ENCODE measurements at places on chromosomes 5 and 9.
A peak's percentile ranks its signal among the peaks of the same experiment; 100 is the strongest.

DNA sequence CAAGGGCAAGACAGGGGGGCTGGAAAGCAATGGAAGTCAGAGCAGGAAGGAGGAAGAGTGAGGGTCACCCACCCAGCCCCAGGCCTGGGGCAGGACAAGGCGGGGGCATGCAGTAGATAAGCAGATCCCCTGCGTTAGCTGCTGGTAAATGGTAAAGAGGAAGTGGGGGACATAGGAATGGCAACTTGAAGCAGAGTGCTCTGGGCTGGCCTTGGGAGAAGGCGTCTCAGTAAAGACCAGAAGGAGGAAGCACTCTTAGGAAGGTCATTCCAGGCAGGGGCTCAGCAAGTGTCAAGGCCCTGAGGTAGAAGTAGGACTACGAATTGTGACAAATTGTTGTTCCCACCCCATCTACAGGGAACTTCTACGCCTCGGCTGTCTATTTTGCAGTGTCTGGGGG, 15.1 kb downstream of the TCOF1 start:
- no peak for DNase-seq

DNA sequence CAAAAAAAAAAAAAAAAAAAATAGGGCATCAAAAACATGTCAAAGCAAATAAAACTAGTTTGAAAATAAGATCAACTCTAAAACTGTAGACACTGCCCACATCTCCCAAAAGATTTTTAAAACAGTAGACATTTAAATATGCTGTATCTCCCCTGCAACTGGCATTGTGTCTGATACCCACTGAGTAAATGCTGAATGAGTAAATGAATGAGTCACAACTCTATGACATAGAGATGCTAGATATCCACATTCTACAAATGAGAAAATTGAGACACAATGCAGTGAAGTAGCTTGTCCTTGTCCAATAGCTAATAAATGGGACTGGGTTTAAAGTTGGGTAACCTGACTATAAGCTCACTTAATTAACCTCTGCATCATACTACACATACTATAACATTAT, 14.1 kb upstream of the MAP1B start:
- no peak for DNase-seq

DNA sequence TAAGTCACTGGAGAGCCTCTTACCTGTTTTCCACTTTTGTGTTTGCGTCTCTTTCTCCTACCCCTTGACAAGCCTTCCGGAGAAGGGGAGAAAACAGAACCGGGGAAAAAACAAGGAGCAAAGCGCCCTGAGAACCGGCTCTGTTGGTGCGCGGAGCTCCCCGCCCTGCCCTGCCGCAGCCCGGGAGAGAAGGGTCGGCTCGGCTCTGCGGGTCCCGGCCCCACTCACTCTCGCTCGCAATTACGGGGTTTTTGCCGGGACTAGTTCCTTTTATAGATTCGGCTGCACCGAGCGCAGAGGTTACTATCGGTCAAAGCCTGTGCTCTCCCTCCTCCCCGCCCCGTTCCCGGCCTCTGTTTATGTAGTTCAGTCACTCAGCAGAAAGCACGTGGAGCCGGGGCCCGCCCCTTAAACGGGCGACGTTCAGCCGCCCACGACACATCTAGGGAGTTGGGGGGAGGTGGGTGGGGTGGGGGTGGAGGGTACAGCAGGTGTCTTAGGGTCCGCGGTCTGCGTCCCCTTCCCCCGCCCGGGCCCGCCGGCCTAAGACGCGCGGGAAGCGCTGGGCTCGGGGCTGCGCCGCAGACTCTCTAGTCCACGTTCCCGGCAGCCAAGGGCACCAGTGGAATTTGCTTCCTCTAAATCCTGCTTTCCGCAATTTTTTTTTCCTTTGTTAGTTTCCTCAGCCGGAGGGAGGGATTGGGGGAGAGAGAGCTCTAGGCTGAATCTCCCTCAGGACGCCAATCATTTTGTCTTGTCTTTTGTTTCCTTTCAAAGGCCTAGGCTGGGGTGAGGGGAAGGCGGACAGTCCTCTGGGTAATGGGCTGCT, at the start of gene ABCA1:
Gene ABCA1 (minus strand): TSS at position 244 of the 829 bp plus-strand sequence. CDS start 24,476 bp downstream, outside the sequence.
- peak; percentile 93 for DNase-seq

GRCh38 chr5:134053840-134054338, 49.1 kb upstream of the VDAC1 start:
- DNase-seq = no peak

DNA sequence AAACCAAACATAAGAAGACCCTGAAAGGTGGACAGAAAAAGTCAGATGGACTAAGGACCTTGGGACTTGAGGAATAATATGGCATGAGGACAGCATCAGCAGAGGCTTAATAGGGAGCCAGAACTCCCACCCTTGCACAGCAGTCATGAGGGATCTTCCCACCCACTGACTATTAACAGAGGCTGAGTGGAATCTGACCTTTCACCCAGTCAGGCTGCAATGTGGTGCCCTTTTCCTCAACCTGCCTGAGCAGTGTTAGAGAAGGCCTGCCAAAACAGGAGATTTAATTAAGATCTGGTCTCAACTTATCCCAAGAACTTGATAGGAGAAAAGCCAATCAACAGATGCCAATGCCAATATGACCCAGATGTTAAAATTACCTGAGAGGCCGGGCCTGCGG, 481.9 kb downstream of the KDM4C start:
- DNase-seq = no peak

GRCh38 chr5:27619982-27620381, 581.6 kb upstream of the CDH9 start:
- DNase-seq = no peak

DNA sequence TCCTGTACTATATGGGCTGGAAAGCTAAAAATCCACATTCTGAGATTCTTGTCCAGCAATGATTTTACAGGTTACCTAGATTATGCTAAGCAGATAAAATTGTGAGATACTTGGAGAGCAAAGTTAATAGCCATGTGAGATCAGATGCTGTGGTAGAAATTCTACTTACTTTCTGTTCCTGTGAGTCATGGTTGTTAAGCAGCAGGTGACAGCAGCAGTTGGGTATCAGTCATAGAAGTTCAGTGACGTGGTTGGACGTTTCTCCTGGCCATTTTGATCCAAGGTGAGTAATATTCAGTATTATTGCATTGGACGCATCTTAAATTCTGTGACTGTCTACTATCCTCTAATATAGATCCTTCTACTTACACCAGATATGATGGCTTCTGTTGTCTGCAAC, 524.5 kb downstream of the TMEM38B start:
- no peak for DNase-seq
